IMR-90 (cell line): ENCODE measurements at places on chromosomes 11 and 22. TPM values are rescaled to one million over a fixed set of nuclear protein-coding genes. Genes with fewer than 3 reads are reported as not detected.

GRCh38 chr11:108836541-108836940 is 171.7 kb downstream of the DDX10 start:
- DNase-seq, result no peak

GRCh38 chr11:13174090-13174489 is 103.5 kb upstream of the BMAL1 start:
- DNase-seq, result peak; percentile 28

DNA sequence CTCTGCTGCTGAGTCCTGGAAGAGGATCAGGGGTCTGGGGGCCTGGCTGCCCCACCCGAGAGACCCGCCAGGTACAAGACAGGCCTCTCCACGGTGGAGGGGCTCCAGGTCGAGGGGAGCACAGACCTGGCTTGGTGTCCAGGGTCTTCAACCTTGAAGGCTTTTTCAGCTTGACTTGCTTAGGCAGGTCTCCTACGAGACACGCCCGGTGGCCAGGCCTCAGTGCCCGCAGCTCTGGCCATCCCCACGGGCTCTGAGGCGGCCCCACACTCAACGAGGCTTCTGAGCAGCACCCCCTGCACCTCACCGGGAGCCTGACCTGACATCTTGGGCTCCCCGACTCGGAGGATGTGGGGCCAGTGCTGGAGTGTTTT is 6.6 kb upstream of the PLXNB2 start:
- DNase-seq, result no peak

- peak; percentile 41 for DNase-seq
These were observed 9.1 kb downstream of the PRR33 start for GRCh38 chr11:1882265-1883238.

- DNase-seq, result no peak
These were observed 33.5 kb downstream of the ENTHD1 start for GRCh38 chr22:39859903-39860588.

PRPF19 gene
- 29.7 and 29.8 TPM in 2 replicates for total RNA-seq

GTSE1 gene
- 5.8 and 5.9 TPM in 2 replicates for total RNA-seq

GRCh38 chr22:28521451-28521850 is 158.2 kb downstream of the TTC28 start:
- no peak for DNase-seq
